ENCODE measurements at places on chromosomes 3 and 15.
A peak's percentile ranks its signal among the peaks of the same experiment; 100 is the strongest.

DNA sequence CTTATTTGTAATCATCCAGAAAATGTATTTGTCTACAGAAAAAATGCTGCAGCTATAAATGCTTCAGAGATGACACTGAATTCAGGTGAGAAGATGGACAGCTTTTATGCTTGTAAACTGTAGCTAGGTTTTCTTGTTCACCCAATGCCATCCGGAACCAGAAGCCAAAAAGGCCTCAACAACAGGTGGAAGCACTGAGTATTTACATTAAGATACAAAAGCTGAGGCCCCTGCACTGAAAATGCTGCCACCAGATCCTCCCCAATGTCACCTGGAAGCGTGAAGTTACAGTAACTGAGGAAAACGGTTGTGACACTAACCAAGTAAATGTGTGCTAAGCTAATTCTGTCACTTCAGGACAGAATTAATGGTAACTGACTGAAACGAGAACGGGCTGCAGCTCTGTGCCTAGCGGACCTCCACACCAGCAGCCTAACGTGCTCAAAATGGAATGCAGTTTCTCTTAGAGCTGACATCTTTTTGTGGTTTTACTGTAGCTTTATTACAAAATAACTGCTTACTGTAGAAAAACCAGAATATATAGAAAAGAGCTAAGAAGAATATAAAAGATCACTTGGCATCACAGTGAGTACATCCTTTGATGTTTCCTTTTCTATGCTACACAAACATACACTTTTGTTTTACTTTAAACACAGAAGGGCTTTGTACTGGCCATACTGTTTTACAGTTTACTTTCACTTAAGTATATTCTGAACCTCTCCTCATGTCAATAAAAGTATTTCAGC is 7.6 kb downstream of the CHSY1 start:
- DNase-seq, result no peak

- DNase-seq, result no peak
These were observed 7.5 kb downstream of the TAFA4 start for GRCh38 chr3:68924897-68925296.

DNA sequence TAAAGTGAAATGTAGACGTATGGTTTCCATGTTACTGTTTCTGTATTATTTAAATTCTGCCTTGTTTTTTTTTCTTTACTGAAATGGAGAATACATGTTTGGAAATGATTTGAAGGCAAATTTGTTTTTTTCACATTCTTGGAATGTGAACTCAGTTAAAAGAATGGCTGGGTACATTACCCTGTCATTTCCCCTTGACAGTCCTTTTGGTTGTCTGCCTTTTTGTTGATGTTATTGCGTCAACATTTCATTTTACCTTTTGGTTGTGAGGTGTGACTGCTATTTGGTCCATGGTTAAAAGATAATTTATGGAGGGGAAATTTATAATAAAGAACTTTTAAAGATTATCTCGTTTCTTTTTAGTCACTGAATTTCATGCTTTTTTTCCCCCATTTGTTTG is 3.2 kb upstream of the GPR171 start:
- DNase-seq, result no peak

- DNase-seq, result no peak
These were observed 34.2 kb downstream of the PRTG start for GRCh38 chr15:55708720-55709119.

DNA sequence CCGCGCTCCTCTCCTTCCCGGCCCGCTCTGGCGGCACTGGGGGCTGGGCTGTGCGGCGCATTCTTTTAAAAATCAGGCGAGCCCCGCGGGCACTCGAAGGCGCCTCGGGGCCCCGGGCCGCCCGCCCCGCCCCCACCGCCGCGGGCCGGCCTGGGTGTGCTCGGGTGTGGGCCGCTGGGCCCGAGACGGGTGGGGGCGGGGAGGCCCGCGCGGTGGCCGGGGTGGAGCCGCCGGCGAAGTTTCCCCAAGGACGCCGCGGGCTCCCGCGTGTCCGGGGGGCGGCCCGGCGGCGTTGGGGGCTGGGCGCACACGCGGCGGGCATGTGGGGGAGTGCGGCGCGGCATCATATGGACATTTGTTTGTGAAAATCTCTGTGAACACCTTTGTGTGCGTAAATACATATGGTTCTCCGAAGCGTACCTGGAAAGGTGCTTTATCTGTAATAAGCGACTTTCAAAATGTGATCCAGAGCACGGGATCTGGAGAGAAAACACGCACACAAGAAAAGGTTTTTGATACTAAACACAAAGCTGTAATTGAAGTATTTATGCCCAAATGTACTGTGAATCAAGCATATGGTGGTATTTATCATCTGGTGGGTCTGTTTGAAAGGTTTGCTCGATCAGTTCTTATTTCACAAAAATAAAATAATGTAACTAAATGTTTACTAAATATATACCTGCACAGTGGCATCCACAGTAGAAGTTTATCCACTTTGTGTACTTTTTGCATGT is 612 bp upstream of the TBL1XR1 start:
- peak; percentile 83 for DNase-seq

DNA sequence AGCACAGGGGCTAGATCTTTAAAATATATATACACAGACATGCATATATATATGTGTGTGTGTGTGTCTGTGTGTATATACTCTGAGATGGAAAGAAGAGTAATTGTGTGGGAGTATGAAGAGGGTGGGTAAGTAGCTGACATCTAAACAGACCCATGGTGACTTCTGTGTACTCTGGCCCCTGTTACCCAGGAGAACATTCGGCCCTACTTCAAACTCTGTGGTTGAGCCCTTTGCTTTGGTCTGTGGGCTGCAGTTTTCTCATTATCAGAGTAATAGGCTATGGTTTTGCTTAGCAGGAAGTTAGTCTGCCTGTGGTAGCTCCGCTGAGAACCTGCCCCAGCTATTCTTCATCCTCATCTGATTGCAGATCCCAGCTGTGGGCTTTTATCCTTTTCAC is 141.4 kb downstream of the RBPMS2 start:
- no peak for DNase-seq

DNA sequence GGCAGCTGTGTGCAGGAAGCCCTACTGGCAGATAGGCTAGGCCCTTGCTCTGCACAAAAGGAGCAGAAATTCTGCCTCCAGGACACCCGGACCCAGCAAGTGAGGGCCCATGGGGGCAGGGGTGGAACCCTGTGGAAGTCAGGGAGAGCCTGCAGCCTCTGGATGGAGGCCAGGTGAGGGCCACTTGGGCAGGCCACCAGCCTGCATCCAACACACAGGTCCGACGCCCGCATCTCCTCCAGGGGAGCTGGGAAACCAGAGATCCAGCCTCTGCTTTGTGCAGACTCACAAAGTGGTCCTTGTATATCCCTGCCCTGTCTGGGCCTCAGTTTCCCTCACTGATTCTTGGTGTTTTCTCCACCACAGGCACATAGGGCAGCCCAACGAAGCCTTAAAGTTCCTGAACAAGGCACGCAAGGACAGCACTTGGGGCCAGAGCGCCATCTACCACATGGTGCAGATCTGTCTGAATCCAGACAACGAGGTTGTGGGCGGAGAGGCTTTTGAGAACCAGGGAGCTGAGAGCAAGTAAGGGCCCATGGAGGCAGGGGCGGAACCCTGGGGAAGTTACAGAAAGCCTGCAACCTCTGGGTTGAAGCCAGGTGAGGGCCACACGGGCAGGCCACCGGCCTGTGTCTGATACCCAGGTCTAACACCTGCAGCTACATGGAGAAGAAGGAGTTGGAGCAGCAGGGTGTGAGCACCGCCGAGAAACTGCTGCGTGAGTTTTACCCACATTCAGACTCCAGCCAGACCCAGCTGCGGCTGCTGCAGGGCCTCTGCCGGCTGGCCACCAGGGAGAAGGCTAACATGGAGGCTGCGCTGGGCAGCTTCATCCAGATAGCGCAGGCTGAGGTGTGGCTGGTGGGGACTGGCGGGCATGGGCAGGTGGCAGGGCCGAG is 16.6 kb downstream of the CSRNP1 start:
- no peak for DNase-seq

DNA sequence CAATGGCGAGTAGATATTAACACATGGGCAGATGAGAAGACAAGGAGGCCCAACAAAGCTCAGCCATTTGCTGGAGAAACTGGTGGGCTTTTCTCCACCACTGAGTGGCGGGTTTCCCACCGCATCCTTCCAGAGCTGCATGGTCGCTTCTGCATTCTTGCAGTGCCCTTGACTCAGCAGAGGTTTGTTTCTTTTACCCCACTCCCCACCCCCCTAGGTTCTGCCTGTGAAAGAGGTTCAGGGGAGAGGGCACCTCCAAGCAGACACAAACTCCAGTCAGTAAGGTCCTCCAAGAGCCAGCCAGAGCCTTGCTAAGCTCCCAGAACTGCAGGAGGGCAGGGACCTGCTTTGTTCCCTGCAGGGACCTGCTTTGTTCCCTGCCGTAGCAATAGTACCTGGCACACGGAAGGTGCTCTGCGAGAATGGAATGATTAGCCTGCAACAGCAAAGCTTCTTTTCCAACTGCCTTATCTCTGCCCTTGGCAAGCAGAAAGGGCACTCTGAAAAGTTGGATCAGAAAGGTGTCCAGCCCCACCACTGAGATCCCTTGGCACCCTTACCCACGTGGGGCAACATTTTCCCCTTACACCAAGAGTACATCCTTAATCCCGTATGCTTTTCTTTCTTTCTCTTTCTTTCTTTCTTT is 1.4 kb downstream of the PAQR5 start:
- DNase-seq, result no peak

DNA sequence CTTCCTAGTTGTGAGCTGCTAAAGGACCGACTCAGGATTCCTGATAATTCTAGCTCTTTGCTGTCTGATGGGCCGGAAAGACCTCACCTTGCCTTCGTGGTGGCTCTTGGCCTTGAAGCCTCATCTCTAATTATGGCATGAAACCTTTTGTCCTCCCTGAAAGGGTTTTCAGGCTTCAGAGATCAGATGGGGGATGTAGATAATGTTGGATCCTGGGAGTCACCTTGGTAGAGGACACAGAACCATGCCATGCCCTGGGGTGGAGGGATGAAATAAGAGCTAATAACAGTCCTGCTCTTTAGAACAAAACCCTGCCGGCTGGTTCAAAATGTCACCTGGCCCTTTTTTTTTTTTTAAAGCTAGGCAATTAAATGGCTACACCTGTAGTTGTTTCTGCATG is 50.8 kb upstream of the SYN2 start:
- no peak for DNase-seq

DNA sequence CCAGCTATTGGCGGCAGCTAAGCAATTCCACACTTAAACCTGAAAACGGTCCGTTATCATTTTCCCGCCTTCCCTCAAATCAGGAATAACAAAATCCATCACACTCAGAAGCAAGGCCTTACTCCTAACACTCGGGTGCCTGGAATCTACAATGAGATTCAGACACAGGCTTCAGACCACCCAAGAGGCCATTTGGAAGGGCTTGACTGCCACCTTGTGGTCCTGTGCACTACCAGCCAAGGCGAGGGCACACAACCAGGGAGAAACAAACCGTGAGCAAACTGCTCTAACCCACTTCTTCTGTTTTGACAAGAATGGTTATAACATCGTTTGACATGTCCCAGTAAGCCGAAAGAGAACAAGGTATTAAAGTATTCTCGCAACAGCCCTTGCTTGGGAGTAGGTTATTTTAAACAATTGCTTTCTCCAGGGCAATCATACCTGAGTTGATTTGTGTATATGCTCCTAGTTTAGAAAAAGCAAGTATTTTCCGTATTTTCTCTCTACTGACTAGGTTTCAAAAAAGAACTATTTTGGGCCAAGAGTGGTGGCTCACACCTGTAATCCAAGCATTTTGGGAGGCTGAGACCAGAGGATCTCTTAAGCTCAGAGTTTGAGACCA is 40.1 kb upstream of the TAFA4 start:
- peak; percentile 55 for DNase-seq

DNA sequence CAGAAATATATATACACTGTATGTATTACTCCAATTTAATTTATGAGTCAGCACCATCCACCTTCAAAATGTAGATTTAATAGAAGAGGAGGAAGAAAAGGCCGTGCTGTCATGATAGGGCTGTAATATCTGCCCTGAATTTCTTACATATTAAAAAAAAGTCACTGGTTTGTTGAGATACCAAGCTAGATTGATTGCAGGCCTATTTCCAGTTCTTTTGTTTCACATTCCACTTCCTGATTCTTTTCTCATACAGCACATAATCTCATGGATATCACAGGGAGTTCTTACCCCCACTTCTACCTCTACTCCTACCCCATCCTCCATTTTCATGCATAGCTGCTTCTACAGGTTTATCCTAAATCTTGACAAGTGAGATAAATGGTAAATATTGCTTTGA is 290.3 kb downstream of the ZBTB20 start:
- DNase-seq, result no peak
